Inflammatory macrophage (primary cell): ENCODE measurements at places on chromosomes 1 and 21.

DNA sequence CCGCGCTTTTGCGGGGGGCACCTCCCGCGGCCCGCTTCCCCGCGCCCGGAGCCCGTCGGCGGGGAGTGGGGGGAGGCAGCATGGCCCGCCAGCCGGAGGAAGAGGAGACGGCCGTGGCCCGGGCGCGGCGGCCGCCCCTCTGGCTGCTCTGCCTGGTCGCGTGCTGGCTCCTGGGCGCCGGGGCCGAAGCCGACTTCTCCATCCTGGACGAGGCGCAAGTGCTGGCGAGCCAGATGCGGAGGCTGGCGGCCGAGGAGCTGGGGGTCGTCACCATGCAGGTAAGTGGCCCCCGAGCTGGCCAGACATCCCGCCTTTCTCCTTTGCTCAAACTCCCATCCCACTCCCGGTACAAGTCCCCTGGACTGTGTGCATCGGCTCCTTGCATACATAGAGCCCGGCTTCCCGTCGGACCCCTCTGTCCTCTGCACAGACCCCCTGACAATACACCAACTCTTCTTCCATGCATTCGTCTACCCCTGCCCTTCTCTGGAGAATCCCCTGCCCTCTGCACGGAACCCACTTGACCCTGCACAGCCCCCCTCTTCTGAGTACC lies 812 bp downstream of the CACHD1 start:
- no peak for DNase-seq

DNA sequence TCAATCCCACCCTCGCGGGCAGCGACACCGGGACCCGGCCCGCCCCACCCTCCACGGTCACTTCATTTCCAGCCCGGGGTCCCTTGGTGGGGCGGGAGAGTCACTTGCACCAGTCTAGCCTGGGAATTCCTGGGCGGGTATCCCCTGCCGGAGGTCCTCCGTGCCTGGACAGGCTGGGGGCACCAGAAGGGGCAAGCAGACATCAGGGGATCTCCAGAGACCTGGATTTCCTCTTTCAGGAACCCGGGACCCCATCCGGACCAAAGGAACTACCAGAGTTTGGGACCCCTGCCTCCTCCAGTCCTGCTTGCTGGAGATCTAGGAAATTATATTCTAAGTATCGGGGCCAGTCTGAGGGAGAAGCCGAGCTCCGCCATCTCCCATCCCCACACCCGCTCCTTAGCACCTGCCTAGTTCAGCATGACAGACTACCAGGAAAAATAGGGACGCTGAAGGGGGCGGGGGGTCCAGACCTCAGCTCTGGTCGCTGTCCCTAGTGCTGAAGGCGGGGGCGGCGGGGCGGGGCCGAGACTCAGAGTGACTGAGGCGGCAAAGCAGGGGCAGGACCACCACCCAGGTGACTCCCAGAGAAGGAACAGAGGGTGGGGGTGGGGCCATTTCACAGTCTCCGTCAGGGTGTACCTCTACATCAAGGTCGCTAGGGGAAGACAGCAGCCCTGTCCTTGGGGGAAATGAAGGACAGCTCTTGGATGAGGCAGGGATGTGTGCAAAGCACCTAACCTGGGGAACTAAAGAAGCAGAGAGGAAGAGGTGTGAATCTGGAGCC lies 832 bp downstream of the HCN3 start:
- peak; percentile 20 for DNase-seq

- DNase-seq = no peak
Observed at GRCh38 chr21:26572702-26573381, at the start of gene CYYR1. Gene CYYR1, minus strand, starts transcription at chr21:26573286. Its CDS starts 346 bp downstream, at chr21:26572940.

DNA sequence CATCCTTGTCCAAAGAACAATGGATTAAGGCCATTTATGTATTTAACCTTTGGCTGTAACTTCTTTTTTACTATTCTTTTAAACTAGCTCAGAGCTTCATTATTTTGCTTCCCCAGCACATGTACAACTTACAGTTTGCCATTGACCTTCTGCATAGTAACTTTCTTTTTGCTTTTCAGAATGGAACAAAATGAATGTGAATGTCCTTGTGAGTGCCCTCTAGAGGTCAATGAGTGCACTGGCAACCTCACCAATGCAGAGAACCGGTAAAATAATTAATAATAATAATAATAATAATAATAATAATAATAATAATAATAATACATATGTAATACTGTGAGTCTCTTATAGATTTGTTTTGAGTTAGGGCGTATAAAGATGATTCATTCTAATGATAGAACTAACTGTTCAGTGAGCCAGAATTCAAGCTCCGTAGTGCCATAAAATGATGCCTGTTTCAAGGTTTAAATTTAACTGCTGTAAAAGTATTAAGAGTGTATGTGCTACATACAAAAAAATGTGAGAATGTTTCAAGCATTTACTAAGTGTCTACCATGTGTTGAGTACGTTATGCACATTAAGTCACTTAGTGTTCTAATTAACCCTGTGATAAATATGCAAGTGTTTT lies 69.0 kb upstream of the RAVER2 start:
- peak; percentile 9 for DNase-seq

GRCh38 chr1:224637515-224637914 lies 21.4 kb downstream of the CNIH3 start:
- no peak for DNase-seq
